ENCODE measurements at places on chromosomes 6 and 20. TPM values are rescaled to one million over a fixed set of nuclear protein-coding genes. Genes with fewer than 3 reads are reported as not detected.

- DNase-seq: no peak
- no peaks in the 10 kb centered on the region for H3K36me3 ChIP-seq
- no peak overlapping the region for H3K4me3 ChIP-seq
Measured at GRCh38 chr6:1854296-1854695, 244.6 kb downstream of the FOXC1 start.

DNA sequence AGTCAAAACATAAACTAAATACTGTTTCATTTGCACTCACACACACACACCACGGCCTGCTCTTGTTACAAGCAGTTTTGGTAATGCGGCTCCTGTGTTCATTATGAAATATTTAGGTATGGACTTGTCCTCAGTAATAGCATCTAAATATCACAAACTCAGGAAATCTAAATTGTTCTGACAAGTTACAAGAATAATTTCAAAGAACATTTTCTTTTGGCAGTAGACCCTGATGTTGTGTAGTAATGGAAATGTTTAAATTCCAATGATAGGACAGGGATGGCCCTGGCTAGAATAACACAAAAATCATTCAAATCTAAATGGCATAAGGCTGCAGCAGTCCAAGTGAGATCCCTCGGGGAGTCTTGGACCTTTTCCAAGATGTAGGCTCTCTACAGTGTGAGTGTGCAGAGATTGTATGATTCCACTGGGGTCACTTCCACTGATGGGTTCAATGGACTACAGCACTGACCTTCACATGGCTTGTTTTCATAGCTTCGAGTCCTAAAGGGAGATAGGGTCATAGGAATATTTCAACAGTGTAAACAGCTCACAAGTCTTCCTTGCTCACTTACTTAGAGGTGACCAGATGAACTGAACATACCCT lies 210.6 kb upstream of the PLCB4 start:
- no peaks in the 10 kb centered on the region for H3K36me3 ChIP-seq
- no peaks in the 10 kb centered on the region for H3K27me3 ChIP-seq
- H3K4me3 ChIP-seq: no peak overlapping the region
- peaks cover 46% of the 10 kb centered on the region for H3K4me1 ChIP-seq

The TIAM2 gene
- 5.1 TPM for total RNA-seq

DNA sequence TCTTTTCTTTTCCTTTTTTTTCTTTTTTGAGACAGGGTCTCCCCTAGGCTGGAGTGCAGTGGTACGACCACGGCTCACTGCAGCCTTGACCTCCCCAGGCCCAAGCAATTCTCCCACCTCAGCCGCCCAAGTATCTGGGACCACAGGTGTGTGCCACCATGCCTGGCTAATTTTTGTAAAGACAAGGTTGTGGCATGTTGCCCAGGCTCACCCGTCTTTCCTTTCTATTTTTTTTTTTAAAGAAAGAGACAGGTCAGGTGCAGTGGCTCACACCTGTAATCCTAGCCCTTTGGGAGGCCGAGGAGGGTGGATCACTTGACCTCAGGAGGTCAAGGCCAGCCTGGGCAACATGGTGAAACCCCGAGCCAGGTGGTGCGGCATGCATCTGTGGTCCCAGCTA lies 16.6 kb downstream of the BANF2 start:
- DNase-seq: no peak
- H3K4me1 ChIP-seq: no peaks in the 10 kb centered on the region
- no peak overlapping the region for H3K4me3 ChIP-seq
- H3K27me3 ChIP-seq: peaks cover 6% of the 10 kb centered on the region
- H3K36me3 ChIP-seq: no peaks in the 10 kb centered on the region

The CCDC28A gene
- total RNA-seq: 10.4 TPM

The SLC26A8 gene
- total RNA-seq: not detected

The ENPP1 gene
- 53.7 TPM for total RNA-seq

- H3K27ac ChIP-seq: peak overlapping the region; percentile 99
- H3K36me3 ChIP-seq: no peaks in the 10 kb centered on the region
- no peaks in the 10 kb centered on the region for H3K27me3 ChIP-seq
- H3K4me1 ChIP-seq: peaks cover 45% of the 10 kb centered on the region
- DNase-seq: peak; percentile 98
Measured at GRCh38 chr20:36847009-36847709, 28.8 kb upstream of the TLDC2 start.

DNA sequence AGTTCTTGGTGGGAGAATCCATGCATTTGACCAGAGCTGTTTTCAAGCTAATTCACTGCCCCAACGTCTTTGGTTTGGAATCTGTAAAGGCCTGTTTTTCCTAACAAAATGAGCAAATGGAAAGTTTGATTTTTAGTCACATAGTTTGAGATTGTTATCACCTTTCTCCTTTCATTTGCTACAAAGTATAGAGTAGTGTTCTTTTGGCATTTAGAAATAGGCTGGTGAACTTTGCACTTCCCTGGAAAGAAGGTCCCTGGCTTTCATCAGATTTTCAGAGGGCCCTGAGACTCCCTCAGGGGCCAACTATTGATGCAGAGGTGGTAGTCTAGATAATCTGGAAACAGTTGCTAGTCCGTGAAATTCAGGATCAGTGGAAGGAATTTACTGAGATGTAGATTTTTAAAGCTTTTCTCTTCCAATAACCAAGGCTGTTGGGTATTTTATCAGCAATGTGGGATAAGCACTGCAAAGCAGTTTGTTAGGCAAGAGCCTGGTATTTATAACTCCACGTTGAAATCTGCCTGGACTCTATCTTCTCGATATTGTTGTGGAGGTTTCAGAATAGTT lies 1.7 kb downstream of the ARFGEF2 start:
- peaks cover 21% of the 10 kb centered on the region for H3K4me1 ChIP-seq
- H3K27me3 ChIP-seq: no peaks in the 10 kb centered on the region
- H3K36me3 ChIP-seq: no peaks in the 10 kb centered on the region
- peak overlapping the region; percentile 92 for H3K4me3 ChIP-seq
- H3K27ac ChIP-seq: peak overlapping the region; percentile 93

DNA sequence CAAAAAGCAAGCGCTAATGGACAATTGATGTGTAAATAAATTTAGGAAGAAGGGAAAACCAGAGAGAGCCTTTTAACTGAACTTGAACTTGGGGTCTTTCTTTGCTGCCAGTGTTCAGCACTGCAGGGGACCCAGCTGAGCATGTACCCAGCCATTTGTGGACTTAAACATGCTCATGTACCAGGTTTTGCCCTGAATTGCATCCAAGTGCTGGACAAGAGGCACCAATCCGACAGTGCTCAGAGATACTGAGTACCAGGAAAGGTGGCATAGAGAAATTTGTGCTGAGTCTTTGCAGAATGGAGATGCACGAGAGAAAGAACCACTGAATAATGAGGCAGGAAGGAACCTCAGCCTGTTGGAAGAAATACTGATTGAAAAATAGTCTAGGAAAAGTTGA lies 16.0 kb downstream of the AKAP12 start:
- no peaks in the 10 kb centered on the region for H3K27me3 ChIP-seq
- no peak overlapping the region for H3K4me3 ChIP-seq
- H3K27ac ChIP-seq: no peak overlapping the region
- DNase-seq: no peak

DNA sequence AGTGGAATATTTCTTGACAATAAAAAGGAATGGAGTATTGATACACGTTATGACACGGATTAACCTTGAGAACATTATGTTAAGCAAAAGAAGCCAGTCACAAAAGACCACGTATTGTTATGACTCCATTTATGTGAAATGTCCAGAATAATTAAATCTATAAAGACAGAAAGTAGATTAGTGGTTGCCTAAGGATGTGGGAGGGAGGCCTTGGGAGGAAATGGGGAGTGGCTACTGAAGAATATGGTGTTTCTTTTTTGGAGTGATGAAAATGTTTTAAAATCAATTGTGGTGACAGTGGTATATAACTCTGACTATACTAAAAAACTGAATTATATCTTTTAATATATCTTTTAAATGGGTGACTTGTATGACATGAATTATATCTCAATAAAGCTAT lies 30.1 kb downstream of the TRPC4AP start:
- no peaks in the 10 kb centered on the region for H3K27me3 ChIP-seq
- no peaks in the 10 kb centered on the region for H3K4me1 ChIP-seq
- no peak for DNase-seq
- peaks cover 7% of the 10 kb centered on the region for H3K36me3 ChIP-seq

DNA sequence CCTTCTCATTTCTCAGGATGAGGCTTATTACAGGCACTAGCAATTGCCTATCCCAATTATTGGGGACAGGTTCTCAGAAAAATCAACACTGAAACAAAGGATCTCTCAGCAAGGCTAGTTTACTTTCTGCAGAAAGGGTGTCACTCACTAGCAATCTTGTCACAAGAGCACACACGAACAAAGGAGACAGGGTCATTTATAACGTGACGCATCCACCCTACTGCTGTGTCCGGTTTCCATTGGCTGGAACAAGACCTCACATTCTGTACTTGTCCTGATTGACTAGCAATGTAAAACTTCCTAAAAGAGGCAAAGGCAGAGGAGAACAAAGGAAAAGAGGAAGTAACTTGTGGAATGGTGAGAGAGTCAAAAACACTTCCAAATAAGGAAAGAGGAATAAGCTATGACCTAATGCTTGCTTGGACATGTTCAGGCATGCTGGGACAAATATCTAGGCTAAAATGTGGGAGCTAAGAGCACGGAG lies 160.2 kb upstream of the STXBP5 start:
- no peak overlapping the region for H3K27ac ChIP-seq
- H3K4me3 ChIP-seq: no peak overlapping the region
- H3K4me1 ChIP-seq: peaks cover 15% of the 10 kb centered on the region

DNA sequence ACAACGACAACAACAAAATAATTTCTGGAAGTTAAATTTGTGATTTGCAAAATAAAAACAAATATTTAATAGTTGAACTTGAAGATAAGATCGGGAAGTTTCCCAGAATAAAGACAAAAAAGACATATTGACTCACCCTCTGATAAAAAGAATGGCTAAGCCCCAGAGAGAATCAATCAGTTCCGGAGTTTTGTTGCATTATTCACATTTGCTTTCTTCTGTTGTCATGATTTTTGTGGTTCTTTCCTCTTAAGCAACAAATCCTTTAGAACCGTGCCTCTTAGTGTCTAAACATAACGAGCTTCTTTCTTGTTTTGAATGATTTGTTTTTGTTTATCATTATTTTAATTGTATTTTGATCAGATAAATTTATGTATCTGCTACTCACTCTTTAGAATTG lies 337.7 kb upstream of the PRND start:
- no peak overlapping the region for H3K4me3 ChIP-seq
- DNase-seq: peak; percentile 73
- no peaks in the 10 kb centered on the region for H3K27me3 ChIP-seq
- no peaks in the 10 kb centered on the region for H3K36me3 ChIP-seq

DNA sequence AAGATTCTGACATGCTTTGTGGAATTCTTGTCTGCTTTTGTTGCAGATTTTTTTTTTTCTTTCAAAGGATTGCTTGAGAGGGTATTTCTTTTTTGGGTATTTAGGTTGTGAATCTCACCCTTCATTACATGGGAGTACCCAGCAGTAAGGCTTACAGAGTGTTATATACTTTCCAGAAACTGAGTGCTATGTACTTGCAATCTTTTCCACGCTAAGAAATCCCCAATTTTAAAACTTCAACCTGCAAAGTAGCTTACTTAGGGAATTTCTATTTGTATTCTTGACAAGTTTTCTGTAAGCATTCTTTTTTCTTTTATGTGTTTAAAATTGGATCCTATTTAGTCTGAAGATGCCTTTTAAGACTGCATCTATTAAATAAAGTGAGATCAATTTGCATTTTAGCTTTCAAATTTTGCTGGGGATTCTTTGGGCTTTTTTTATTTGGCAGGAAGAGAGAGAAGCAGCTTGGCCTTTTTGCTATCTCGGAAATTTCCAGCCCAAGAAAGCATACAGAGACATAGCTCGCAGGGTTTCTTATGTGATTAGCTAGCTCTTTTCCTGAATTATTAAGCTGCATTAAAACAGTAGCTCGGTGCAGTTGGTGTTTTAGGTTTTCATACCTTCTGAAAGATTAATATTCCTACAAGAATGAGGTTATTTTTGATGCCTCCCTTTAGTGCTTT lies 42.6 kb downstream of the KCNS1 start:
- no peak overlapping the region for H3K4me3 ChIP-seq
- DNase-seq: no peak
- no peaks in the 10 kb centered on the region for H3K27me3 ChIP-seq

The HDGFL1 gene
- total RNA-seq: not detected

GRCh38 chr20:2397595-2398145 lies 17.0 kb downstream of the TGM6 start:
- no peak overlapping the region for H3K4me3 ChIP-seq
- no peak for DNase-seq
- no peaks in the 10 kb centered on the region for H3K4me1 ChIP-seq
- H3K27me3 ChIP-seq: no peaks in the 10 kb centered on the region

The DDRGK1 gene
- total RNA-seq: 50.8 TPM

DNA sequence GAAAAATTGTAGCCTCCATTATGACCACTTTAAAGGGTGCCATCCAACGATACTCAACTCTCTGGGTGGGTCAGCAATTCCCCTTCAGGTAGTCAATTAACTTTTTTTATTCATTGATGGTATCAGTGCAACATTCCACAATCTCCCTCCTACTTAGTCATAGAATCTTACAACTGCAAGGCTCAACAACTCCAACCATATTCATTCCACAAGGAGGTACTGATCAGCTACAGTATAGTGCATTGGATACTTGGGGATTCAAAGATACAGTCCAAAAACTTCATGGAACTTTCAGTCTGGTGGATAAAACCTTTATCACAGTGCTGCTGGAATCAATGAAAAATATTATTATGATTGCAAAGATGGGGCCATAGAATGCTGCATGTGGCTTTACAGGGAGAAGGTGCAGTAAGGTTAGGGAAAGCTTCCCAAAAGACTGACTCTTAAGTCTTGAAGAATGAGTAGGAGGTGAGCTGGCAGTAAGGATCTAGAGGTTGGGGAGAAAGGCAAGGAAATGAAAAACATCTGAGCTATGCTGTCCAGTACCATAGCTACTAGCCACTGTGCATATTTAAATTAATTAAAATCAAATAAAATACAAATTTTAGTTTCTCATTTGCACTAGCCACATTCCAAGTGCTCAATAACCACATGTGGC lies 314.7 kb upstream of the PRDM1 start:
- 0 out of 2 replicates have a peak overlapping the region, but pooled peaks have one; percentile 7 for H3K4me3 ChIP-seq
- peaks cover 32% of the 10 kb centered on the region for H3K4me1 ChIP-seq
- no peaks in the 10 kb centered on the region for H3K27me3 ChIP-seq
- peak overlapping the region; percentile 60 for H3K27ac ChIP-seq

DNA sequence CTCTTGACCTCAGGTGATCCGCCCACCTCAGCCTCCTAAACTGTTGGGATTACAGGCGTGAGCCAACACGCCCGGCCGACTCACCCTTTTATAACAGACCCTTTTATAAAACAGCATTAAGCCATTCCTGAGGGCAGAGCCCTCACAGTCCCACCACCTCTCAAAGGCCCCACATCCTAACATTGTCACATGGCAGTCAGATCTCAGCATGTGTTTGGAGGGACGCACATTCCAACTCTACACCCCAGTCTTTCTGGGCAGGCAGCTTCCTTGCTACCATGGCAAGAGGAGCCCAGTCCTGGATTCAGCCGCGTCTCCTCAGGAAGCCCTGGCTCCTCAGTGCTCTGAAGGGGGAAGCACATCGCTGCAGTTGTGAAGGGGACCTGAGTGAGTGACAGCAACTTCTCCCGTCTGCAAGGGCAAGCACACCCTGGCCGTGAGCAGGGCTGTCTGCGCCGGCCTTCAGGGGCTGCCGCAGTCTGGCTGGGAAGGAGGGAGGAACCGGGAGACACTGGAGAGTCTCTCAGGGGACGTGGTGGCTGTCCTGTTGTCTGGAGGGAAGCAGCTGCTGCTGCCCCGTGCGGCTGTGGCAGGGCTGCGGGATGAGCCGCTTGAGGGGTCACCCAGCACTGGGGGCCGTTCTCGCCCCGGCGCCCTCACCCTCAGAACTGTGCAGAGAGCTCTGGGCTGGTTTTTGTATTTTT lies 15.9 kb downstream of the OSBPL2 start:
- DNase-seq: no peak
- H3K27ac ChIP-seq: no peak overlapping the region
- no peaks in the 10 kb centered on the region for H3K27me3 ChIP-seq
- H3K4me3 ChIP-seq: no peak overlapping the region
